ENCODE measurements at places on chromosomes 1 and 21.
A peak's percentile ranks its signal among the peaks of the same experiment; 100 is the strongest.

GRCh38 chr1:220880362-220880670 lies 1.1 kb downstream of the HLX start:
- DNase-seq = no peak

DNA sequence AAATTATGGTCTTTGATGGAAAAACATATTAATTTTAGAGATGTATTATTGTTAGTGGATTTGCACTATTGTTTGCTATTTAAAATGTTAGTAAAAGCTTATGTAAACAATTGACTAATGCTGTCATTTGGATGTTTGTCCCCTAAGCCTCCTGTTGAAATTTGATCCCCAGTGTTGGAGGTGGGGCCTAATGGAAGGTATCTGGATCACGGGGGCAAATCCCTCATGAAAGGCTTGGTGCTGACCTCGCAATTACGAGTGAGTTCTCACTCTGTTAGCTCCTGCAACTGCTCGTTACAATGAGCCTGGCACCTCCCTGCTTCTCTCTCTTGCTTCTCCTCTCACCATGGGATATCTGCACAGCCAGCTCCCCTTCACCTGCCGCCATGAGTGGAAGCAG lies 14.3 kb downstream of the TMEM35B start:
- DNase-seq = no peak

DNA sequence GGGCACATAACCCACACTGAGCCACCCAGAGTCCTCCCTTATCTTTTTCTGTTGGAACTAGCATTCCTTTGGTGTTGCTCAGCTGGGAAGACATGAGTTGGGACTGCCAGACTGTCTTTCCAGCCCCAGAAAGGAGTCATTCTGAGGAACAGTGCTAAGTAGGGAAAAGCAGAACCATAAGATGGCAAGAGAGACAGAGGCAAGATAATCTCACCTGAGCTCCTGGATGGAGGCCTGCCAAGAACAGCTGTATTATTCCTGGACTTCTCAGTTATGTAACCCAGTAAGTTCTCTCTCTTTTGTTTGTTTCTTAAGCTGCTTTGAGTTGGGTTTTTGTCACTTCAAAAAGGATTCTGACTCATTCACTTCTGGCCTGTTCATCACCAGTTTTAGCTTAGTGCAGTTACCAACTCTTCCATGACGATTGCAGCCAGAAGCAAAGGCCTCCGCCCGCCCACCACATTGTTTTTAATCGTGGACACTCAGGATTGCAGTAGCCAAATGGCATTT lies 134.4 kb downstream of the OMA1 start:
- DNase-seq = no peak

DNA sequence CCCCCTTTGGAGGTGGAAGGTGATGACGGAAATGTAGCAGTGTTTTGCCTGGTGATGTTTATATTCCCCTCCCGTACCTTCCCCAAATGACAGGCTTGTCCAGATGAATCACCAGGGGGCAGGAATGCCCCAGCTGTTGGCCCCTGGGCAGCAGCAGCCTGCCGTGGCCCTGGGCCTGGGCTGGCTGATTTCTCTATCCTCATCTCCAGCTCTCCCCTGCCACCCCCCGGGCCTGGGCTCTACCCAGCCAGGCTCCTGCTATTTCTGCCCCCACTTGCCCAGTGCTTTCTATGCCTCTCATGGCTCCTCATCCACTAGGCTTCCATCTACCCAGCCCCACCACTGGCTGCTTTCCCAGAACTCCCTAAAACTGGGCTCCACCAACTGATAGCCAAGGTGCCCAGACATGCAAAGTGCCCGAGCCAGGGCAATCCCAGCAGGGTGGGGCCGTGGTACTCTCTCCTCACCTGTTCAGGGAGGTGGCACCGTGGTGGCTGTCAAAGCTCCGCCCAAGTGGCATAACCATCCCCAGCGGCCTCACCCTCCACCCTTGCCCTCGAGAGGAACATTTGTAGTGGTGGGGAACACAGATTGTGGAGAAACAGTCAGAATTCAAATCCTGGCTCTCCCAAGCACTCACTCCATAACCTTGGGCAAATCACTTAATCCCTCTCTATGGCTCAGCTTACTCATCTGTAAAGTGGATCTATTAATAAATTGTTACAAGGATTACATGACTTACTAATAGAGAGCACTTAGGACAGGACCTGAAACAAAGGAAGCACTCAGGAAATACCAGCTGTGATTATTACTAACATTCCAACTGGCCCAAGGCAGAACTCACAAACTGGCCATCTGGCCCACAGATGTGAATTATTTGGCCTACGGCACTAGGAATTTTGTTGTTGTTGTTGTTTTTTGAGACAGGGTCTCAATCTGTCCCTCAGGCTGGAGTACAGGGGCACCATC lies 12.8 kb upstream of the ECE1 start:
- DNase-seq = peak; percentile 51
